Stimulated activated CD8-positive, alpha-beta memory T cell treated with anti-CD3 and anti-CD28 coated beads, Interleukin-12 subunit alpha, Interleukin-12 subunit beta, amount 100 ng/mL, for 4 hours (primary cell): ENCODE measurements at places on chromosomes 1 and 21.

DNA sequence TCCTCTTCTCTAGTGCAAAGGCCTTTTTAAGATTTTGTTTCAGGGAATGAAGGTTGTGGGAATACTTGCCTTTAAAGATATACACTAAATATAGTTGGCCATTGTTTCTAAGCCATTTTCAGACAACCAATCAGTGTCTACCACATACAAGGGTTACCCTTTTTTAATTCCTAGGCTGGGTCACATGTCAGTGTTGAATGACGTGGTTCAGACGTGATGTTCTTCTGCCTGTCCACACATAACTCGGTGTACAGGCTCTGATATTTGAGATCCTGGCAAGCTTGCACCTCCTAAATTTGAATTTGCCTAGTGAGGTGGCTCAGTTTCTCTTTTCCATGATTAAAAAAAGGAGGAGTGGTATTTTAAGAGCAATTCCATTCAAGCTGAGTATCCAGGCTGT is 38.8 kb downstream of the DTL start:
- no peak for DNase-seq

DNA sequence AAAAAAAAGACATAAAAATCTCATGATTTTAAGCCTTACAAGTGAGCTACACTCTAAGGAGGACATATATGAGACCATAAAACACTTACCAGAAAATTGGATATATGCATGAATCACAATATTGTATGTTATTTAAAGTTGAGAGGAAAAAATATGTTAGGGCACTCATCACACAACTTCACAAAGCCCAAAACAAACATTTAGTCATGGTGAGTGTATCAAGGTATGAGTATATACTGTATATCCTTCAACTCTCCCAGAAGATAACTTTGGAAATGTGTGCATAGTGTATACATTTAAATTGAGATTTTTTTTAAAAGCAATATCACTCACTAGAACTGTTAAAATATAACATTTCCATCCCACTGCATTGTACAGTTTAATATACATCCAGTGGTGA is 259.3 kb downstream of the SRGAP2C start:
- DNase-seq: no peak

- no peak for DNase-seq
Observed at GRCh38 chr1:202088206-202088605, 34.5 kb upstream of the GPR37L1 start.

GRCh38 chr1:15406614-15407559 is 2.8 kb upstream of the EFHD2 start:
- no peak for DNase-seq

GRCh38 chr21:32193098-32193465 is 85.8 kb downstream of the MIS18A start:
- no peak for DNase-seq

- DNase-seq: no peak
Observed at GRCh38 chr21:33892853-33893252, 22.8 kb downstream of the ATP5PO start.

DNA sequence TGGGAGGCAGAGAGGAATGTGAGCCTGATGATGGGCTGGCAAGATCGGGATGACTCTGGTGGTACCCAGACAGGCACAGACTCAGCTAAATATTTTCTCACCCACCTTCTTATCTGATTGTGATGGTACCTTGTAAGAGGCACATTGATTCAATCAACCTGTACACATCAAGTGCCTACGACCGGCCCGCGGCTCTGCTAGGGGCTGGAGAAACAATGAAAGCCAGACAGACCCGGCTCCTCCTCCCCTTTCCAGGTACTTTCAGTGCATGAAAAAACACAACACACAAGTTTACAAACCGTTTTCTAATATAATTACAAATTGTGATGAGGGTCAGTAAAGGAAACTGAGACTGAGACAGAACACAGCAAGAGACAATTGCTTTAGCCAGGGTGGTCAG is 115.0 kb downstream of the LACTBL1 start:
- no peak for DNase-seq
